Activated CD4-positive, alpha-beta T cell treated with anti-CD3 and anti-CD28 coated beads for 36 hours (primary cell): ENCODE measurements at places on chromosomes 6 and 20.

- no peak for DNase-seq
Measured at GRCh38 chr6:121157906-121158305, 176.4 kb downstream of the TBC1D32 start.

- no peak for DNase-seq
Measured at GRCh38 chr6:17193106-17193775, 87.9 kb upstream of the RBM24 start.

- DNase-seq: no peak
Measured at GRCh38 chr6:44603044-44603686, 215.7 kb downstream of the CDC5L start.

DNA sequence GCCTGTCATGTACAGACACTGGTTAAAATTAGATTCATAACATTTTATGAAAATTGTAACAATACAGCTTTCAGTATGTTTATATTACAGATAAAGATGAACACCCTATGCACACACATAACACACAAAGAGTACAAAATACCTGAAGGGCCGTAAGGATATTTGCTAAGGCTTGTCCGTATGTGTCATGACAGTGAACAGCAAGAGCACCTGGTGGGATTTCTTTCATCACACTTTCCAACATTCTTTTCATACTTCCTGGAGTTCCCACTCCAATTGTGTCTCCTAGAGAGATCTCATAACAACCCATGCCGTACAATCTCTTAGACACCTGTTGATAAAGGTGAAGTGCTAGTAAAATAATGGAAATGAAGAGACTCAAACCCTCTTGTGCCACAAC lies 83.7 kb downstream of the HMGCLL1 start:
- DNase-seq: no peak

- DNase-seq: no peak
Measured at GRCh38 chr6:44052419-44053023, 74.7 kb downstream of the MRPL14 start.

GRCh38 chr6:150380256-150380655 lies 11.4 kb downstream of the IYD start:
- DNase-seq: no peak

GRCh38 chr6:22838345-22838744 lies 269.0 kb downstream of the HDGFL1 start:
- no peak for DNase-seq

DNA sequence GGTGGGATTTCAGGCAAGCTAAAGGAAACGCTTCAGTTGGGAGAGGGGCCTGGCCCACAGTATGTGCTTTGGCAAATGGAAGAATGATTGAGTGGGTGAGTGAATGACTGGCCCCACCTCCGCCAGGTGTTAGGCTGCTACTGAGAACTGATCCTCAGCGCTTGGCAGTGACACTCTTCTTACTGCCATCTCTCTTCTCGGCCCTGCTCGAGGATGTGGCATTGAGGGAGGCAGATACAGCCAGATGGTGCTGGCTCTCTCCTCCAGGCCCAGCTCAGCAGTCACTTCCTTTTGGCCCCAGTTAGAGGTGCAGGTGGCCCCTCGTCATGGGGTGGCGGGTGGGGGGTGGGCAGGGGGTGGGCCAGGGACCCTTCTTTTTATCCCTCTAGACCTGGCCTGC lies 38.9 kb upstream of the KCNK5 start:
- no peak for DNase-seq

- DNase-seq: peak; percentile 38
Measured at GRCh38 chr6:41785689-41786450, 1.6 kb upstream of the TOMM6 start.

- DNase-seq: no peak
Measured at GRCh38 chr6:170284126-170284773, 6.6 kb downstream of the DLL1 start.

- DNase-seq: no peak
Measured at GRCh38 chr20:36656733-36657132, 10.7 kb upstream of the SLA2 start.

GRCh38 chr20:19874040-19874727 lies 116.1 kb downstream of the RIN2 start:
- DNase-seq: no peak

- no peak for DNase-seq
Measured at GRCh38 chr6:113330636-113330946, 526.6 kb upstream of the MARCKS start.

DNA sequence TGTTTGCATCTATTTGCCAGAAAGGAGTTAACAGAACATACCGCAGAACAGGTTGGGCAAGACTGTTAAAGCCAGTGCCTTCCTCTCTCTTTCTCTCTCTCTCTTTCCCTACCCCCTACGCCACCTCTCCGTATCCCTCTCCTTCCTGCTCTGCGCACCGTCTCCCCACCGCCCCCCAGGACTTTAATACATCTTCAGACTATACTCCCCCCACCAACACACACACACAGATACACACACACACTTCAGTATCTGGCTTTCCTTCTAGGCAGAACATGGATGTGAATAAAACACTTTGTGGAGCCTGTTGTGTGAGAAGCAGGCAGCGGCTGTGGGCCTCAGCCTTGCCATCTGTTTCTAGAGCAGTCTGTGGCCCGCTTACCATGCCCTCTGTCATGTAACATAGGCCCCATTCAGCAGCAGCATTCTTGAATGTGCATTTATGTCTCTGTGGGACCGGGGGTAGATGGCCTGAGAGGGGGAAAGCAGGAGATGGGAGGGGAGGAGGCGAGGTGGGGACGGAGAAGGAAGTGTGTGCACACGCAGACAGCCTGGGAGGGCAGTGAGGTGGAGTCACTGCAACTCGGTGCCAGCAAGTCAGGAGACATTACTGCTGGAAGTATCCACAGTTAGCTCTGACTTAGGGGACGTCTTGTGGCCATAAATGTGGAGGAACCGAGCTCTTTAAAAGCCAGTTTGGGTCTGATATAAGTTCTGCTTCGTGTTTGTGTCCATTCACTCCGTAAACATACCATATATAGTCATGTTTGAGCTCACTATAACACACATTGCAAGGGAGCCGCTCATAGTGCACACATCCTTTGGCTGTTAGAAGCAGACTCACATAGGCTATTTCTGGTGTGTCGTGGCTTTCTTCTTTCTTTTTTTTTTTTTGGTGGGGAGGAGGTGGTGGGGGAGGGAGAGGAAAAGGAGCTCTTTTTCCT lies 38.4 kb downstream of the RREB1 start:
- peak; percentile 50 for DNase-seq

DNA sequence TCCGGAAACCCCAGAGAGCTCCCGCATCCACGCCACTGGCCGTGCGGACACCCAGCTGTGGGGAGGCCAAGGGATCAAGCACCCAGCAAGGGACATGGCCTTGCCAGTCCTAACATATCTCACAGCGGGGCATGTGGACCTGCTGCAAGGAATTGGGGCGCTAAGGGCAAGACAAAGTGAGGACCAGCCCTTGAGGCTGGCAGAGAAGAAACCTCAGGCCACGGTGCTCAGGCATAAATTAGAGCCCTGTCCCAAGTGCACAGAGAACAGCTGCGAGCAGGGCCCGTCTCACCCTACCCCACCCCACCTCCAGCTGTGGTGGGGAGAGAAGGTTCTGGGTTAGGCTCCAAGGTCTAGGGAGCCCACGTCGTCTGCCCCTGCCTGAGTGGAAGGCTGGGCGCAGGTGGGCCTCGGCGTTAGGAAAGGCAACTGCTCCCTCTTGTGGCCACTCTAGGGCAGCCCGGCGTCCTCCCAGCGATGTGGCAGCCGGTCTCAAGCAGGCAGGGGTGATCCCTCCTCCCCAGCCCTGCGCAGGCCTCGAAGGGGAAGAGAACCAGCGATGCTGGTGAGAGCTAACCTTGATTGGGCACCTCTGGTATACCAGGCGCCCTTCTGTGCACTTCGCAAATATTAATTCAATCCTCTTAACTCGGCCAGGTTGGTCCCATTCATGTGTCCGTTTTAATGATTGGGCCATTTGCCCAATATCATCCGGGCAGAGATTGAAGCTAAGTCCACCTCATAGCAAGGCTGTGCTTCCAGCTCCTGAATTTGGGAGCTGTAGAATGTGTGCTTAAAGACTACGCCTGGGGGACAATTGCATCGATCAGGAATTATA lies 235.8 kb downstream of the NFATC2 start:
- peak; percentile 88 for DNase-seq

GRCh38 chr6:7193122-7193521 lies 85.4 kb downstream of the RREB1 start:
- no peak for DNase-seq

GRCh38 chr20:19520261-19520660 lies 237.8 kb upstream of the RIN2 start:
- DNase-seq: no peak

GRCh38 chr6:108156180-108156937 lies 9.5 kb upstream of the NR2E1 start:
- DNase-seq: no peak

GRCh38 chr6:120966321-120966720 lies 368.0 kb downstream of the TBC1D32 start:
- no peak for DNase-seq

DNA sequence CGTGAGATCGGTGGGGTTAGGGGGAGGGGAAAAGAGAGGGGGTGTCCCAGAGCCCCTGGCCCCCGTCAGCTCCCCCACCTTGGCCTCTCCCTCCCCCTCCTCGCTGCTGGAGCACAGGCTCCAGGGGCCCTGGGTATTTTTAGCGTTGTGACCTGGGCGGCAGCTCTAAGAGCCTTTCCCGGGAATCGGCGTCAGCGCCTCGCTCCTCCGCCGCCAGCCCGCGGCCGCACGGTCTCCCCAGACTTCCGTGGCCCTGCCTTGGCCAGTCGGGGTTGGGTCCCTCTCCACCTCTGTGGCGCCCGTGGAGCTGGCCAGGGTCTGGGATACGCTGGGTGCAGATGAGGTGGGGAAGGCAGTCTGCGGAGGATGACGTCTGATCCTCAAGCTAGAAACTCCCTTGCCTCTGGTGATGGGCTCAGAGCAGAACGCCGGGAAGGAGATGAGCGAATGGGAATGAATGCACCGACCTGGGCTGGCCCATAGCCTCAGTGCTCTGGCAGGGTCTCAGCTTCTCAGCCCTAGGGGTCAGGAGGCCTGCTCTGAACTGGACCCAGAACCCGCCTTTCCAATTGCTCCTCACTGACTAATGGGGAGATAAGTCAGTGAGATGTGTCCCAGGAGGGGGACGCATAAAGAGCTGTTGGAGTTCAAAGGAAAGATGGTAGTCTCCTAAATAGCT lies 883 bp upstream of the DBNDD2 start:
- peak; percentile 27 for DNase-seq

DNA sequence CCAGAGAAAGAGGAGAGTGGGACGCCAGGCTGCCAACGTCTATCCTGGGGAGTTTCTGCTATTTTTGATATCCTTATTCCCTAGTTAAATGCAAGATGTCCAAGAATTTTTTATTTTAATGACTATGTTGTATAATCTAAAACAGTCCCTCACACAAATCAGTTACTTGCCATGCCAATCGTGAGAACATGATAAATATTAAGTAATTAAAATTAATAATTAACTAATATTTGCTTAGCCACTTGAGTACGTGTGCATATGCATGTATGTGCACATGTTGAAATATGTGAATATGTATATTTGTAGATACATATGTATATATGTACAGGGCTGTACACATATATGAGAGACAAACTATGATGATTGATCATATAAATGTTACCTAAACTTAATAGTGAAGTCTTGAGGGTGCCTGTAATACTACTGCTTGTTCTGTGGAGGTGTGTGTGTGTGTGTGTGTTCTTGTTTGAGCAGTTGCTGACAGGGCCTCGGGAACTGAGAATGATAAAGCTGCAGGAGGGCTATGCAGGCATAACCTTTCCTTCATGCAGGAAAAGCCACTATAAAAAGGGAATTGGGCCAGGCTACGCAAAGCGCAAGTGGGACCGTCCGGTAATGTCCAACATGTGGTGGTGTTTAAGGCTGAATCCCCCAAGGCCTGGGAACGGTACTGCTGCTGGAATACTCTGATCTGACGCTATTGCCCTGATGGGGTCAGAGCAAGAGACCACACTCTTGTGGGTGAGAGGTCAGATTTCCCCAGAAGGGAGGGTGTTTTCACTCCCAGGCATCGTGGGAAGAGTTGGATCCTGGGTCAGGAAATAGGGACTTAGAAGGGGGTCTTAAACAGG lies 148.3 kb upstream of the TBX18 start:
- no peak for DNase-seq

GRCh38 chr6:13094781-13095425 lies 233.4 kb downstream of the TBC1D7 start:
- DNase-seq: no peak

DNA sequence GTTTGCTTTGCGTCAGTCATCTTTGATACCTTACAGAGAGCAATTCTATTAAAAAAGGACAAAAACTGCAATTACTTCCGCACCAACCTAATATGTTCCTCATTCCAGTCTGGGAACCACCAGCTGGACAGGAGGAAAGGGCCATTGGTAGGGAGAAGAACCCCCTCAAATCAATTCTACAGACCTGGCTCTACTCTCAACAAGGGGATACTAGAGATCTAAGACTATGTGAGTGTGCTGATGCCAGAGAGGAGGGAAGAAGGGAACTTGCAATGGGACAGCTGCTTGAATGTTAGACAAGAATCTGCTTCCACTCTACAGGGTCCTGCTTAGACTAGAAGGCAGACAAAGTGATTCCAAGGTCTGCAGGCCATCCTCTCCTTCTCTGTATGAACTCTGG lies 13.3 kb downstream of the MRPS18A start:
- no peak for DNase-seq

DNA sequence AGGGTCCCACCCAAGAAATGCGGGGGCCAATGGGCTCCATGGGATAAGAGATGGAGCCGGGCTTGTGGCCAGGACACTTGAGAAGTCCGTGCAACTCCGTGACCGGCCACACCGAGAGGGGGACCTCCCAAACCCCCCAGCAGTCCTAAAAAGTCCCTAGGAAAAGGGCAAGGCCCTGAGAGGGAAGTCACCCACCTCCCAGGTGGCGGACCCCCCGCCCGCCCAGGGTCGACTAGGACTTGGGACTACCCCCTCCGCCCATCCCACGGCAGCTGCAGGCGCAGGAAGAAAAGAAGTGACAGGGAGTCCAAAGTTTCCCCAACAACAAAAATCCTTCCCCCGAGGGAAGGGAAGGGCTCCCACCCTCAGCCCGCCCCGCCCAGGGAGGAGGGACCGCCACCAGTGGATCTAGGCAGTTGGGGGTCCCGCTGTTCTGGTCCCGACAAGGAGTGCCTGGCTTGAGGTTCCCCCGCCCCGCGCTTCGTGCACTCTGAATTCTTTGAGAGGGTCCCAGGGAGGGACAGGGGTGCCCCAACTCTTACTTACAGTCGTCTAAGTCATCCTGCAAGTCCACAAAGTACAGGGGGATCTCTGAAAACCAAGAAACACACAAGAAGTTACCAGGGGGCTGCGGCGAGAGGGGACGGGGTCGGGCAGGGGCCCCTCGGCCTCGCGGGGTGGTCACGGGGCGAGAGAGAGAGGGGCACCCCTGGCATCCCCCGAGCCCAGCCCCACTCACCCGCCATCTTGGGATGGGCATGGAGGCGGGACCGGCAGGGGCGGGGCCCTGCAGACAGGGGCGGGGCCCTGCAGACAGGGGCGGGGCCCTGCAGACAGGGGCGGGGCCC lies 611 bp upstream of the RAB22A start:
- DNase-seq: peak; percentile 39
